ENCODE measurements at places on chromosomes 16 and 17.
A peak's percentile ranks its signal among the peaks of the same experiment; 100 is the strongest.

- no peak for DNase-seq
Measured at GRCh38 chr17:32523827-32524552, 37.2 kb downstream of the CDK5R1 start.

GRCh38 chr17:72336026-72336803 is 215.4 kb downstream of the SOX9 start:
- no peak for DNase-seq

GRCh38 chr16:85211271-85211801 is 99.1 kb upstream of the CIBAR2 start:
- DNase-seq, result no peak

DNA sequence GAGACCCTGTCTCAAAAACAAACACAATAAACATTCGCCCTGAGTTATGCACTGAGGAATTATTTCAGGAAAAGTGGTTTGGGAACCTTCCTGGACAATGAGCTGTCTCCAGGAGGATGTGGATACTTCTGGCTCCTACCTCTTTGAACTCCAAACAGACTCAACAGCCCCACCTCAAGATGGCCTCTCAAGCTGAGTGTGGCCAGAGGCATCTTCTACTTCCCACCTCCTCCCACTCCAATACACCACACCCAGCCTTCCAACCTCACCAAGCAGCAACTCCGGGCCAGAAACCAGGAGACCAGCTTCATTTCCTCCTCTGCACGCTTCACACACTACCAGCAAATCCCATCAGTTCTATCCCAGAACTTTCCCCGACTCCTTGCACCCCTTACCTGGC is 11.6 kb downstream of the HBQ1 start:
- no peak for DNase-seq

GRCh38 chr16:64933885-64934284 is 188.0 kb downstream of the CDH11 start:
- no peak for DNase-seq

- DNase-seq, result no peak
Measured at GRCh38 chr16:68798398-68798797, 44.9 kb upstream of the TANGO6 start.

DNA sequence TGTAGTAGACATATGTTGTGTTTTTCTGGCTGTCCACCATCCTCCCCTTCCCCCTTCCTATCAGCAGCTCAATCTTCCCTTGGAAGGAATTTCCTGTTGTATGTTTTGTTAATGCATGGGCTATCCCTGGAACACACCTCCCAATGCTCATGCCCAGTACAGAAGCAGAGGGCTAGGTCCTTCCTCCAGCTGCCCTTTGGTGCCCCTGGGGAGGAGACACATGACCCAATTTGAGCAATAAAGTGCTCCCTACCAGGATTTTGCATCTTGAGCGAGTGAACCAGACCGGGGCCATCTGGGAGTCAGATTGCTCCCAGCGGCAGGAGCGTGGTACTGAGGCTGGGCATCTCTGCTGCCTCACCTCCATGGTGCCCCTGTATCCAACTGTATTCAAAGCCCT is 141.5 kb upstream of the MED13 start:
- no peak for DNase-seq

GRCh38 chr17:67456889-67457288 is 79.8 kb downstream of the PITPNC1 start:
- DNase-seq, result no peak

- DNase-seq, result no peak
Measured at GRCh38 chr16:85250147-85250463, 137.8 kb upstream of the CIBAR2 start.

DNA sequence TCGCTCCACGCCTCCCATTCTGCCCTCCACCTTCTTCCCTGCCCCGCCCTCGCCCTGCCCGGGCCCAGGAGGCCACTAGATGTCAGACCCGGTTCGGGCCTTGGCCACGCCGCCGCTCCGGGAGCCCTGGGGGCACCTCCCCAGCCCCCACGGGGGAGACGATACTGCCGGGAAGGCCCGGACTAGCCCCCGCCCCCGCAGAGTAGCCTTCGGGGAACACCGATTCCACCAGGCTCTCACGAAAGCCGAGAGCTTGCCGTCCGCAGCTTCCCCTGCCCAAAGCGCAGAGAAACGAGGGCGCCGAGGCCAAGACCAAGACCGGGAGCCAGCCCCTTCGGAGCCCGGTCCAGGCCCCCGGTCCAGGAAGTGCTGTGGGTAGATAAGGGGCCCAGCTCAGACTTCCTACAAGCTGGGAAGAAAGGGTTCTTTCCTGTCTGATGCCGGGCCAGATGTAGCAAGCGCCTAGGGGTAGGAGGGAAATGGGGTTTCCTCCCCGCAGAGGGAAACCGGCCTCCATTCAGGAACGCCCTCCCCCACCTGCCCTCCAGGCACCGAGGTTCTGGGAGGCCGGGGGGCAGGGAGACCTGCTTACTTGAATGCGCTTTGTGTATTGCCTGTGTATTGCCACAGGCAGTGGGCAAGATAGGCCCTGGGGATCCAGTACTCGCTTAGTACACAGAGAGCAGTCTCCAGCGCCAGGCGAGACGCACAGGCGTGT is 806 bp upstream of the CYB561 start:
- DNase-seq, result peak; percentile 84

DNA sequence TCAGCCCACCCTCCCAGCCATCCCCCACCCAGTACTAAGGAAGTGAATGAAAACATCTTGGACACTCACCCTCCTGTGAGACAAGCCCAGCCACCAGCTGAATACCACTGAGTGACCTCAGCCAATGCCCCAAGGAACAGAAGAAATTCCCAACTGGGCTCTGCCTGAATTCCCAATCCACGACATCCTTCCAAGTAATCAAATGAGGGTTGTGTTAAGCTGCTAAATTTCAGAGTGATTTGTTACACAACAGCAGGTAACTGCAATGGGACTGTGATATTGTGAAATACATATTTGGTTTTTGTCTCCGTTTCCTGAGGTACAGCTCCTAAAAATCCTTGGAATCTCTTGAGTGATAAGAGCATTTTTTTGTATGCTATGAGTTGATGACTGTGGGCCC is 578.7 kb upstream of the CDH11 start:
- DNase-seq, result no peak

DNA sequence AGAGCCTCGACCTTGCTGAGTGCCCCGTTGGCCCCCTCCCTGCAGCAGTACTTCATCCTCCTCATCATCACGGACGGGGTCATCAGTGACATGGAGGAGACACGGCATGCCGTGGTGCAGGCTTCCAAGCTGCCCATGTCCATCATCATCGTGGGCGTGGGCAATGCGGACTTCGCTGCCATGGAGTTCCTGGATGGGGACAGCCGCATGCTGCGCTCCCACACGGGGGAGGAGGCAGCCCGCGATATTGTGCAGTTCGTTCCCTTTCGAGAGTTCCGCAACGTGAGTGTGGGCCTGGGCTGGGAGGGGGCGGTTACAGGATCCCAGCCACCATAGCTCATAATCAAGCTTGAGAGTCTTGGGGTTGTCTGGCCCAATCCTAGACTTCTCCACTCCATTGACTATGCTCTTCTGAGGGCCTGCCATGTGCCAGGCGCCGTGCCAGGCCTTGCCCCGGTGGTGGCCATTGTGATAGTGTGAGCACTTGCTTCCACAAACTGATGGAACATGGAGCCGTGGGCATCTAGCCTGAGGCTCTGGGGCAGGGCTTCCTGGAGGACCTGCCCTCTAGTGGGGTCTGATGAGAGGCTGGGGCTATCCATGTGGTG is 39.7 kb downstream of the PSME3IP1 start:
- DNase-seq, result no peak

DNA sequence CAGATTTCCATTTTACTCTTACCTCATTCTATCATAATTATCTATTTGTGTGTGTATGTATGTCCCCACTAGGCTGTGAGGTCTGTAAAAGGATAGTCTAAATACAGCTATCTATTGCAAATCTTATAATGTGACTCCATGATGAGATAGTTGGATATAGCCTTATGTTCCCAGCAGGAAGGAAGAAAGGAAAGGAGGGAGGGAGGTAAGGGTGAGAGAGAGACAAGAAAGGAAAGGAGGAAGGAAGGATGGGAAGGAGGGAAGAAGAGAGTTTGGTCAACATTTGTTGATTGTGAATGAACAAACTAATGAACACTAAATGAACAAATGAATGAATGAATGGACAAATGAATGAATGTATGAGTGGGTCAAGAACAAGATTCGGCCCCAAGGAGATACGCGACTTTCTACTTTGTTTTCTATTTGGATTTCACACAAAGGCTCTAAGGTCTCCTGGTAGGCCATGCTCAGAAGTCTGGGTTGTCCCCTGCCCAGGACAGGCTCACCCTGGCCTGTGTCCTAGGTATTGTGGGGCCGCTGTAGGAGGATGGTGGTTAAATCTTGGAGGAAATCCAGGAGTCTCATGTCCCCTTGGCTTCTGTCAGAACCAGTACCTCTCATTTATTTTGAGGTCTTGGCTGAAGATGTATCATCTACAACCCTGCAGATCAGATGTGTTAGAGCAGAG is 195.2 kb downstream of the WWOX start:
- DNase-seq, result no peak

DNA sequence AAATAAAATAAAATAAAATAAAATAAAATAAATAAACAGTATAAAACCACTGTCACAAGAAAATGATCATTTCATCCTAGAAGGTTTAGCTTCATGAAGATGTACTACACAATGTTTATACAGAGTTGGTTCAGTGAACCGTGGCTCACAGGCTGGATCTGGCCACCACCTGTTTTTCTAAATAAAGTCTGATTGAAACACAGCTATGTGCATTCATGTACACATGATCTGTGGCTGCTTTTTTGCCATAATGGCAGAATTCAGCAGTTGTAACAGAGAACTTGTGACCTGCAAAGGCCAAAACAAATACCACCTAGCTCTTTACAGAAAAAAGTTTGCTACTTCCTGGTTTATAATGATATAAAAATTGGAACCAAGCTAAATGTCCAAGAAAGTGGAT is 12.6 kb upstream of the RPRML start:
- DNase-seq, result no peak

DNA sequence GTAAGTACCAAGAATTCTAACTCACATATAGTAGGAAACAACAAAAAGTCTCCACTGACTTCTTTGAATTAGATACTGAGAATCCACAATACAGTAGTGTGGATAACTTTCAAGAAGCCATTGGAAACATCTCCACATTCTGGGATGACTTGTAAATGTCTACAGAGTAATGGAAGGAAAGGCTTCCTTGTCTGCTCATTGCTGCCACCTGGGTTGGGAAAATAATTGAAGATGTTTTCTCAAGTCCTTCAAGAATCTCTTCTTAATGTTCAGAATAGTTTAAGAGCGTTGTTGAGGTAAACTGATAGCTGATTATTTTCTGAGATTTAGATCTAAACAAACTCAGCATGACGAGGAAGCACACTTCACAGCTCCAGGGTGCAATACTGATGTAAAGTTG is 14.0 kb downstream of the CPSF4L start:
- no peak for DNase-seq

DNA sequence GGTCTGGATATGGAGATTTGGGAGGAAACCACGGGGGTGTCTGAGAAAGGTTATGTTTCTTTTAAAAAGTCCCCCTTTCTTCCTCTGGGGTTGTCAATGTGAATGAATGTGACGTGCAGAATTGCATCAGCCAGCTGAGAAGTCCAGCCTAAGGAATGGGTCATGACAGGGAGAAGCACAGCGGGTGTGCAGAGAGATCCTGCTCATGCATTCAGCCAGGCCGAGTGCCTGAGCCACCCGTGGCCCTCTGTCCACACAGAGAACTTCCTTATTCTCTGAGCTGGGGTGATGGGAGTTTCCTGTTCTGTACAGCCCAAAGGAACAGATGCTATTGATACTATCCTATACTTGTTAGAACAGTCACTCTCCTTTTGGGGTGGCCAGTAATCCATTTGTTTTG is 117.9 kb downstream of the CPPED1 start:
- no peak for DNase-seq

DNA sequence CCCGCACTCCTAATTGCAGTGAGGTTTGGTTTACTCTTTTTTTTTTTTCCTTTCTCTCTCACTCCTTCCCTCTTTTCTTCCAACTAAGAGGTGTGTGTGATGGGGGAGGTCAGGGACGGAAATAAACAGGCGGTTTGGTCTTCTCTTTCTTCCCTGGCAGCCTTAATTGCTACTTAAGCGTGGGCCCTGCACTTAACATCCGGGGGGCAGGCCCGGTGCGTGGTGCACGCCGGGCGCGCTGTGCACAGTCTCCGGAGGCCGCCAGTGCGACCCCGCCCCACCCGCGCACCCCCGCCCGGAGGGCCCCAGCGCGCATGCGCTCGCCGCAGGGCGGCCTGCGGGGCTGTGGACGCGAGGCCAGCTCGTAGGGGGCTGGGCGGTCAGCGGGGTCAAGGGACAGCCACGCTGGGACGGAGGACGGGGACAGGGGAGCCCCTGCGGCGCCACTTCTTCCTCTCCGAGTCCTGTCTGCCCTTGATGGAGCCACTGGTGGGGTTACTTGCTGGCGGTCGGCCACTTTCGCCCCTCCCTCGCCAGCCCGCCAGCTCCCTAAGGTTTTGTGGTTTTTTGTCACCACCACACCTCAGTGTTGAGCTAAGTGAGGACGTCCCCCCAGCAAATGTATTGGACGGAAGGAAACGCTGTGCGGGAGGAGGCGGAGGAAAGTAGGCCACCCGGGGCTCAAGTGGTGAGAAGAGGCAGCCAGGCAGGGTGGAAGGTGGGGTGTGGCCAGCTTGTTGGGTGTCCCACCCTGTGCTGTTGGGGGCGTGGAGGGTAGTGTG is 120.9 kb downstream of the MRM1 start:
- no peak for DNase-seq

DNA sequence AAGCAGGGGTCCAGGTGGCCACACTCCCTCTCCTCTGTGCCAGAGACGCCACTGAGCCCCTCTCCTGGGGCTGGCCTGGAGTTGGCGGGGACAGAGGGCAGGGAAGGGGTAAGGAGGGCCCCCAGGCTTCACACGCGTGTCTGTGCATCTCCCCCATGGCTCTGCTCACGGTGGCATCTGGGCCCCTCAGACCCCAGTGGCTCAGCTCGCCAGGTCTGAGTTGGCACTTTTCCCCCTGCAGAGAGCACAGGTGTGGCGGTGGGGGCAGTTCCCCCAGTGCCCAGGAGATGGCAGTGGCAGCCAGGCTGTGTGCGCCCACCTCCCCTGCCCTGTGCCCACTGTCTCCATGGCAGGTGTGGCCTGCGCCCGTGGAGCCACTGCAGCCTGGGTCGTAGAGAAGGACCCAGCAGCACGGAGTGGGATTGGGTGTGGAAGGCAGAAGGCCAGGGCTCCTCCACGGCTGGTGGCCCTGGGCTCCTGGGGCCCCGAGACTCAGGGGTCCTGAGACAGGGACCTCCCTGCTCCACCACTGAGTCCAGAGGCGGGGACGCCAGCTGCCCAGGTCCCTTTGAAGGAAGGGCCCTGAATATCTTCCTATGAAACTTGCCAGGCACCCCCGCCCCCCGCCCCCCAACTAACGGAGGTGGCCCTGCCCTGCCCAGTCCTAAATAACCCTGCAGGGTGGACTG is 4.3 kb upstream of the APRT start:
- DNase-seq, result no peak

- no peak for DNase-seq
Measured at GRCh38 chr17:71793518-71793917, 327.3 kb upstream of the SOX9 start.

DNA sequence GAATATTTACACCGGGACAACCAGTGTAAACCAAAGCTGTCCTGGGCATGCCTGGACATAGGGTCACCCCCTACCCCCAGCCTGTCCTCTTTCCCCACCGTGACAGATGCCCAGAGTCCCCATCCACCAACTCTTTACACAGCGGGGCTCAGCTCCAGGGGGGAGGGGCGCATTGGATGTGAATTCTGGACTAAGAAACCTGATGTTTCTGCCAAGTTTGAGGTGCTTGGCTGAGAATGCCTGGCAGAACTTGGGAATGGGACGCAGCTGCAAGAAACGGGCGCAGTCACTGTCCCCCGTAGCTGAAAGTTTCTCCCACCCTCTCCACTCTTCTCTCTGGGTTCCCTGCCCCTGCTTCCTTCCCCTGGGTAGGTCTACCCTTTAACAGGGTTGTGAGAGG is 68.0 kb upstream of the CDC42EP4 start:
- DNase-seq, result no peak

Data from ascending aorta (tissue), 2 donors.